Mesendoderm (in vitro differentiated cells): ENCODE measurements at places on chromosomes 3 and 15.

DNA sequence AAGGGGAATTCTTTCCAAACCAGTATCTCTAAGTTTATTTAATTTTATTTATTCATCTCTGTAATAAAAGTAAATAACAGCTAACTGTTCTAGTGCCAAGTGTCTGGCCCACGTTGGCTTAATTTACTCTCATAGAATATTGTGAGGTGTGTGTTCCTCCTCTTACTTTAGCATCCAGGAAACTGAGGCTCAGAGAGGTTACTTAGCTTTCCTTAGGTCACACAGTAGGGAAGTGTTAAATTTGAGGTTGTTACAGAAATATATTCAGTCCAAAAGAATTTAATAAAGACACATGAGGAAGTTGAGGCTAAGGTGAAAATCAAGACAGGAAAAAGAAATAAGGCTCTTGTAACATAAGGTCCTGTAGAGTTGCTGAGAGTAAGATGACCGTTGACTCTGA is 84.4 kb upstream of the MRPS22 start:
- DNase-seq = no peak

- peak; percentile 29 for DNase-seq
Measured at GRCh38 chr15:45149060-45149459, 19.3 kb downstream of the DUOX1 start.

DNA sequence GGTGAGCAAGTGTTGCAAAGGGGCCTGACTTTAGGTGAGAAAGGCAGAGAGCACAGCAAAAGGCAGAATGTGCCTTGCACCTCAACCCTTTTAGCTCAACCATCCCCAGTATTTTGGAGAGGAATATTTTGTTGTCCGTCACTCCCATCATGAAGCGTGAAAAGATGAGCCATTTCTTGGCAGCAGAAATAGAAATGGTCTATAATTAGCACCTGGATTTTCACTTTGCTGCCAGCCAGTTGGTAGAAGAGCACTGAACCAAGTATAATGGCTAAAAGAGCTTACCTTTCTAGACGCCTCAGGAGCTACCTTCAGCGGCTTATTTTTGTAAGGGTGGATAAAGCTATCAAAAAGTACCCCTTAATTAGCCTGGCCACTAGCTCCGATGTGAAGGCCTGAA is 406.7 kb downstream of the OCA2 start:
- no peak for DNase-seq

DNA sequence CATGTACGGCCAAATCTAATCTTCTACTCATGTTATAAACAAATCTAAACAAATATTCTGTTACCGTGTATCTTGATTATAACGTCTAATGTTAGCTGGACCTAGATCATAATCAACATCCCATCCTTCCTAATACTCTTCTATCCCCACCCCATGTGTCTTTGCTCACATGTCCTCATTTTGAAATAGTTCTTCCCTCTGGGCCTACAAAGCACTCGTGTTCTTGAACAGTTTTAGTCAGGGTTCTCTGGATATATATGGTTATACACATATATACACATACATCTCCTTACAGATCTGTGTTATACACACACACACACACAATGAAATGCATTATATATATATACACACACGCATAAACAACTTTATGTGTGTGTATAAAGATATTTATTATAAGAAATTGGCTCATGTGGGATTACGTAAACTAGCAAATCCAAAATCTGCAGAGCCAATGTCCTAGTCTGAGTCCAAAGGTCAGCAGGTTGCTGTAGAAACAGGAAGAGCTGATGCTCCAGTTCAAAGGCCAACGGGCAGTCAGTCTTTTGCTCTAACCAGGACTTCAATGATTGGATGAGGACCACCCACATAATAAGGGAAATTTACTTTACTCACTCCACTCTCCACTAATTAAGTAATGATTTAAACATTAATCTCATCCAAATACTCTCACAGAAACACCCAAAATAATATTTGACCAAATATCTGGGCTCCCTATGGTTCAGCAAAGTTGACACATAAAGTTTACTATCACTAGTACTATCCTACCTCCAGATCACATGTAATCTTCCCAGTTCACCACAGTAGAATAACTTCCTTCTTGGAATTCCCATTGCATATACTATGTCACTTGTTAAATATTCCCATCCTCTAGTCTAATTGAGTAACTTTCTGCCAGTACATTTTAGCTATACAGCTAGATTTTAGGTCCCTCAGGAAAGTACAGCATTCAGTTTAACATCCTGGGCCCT is 450.0 kb downstream of the ROBO1 start:
- no peak for DNase-seq

DNA sequence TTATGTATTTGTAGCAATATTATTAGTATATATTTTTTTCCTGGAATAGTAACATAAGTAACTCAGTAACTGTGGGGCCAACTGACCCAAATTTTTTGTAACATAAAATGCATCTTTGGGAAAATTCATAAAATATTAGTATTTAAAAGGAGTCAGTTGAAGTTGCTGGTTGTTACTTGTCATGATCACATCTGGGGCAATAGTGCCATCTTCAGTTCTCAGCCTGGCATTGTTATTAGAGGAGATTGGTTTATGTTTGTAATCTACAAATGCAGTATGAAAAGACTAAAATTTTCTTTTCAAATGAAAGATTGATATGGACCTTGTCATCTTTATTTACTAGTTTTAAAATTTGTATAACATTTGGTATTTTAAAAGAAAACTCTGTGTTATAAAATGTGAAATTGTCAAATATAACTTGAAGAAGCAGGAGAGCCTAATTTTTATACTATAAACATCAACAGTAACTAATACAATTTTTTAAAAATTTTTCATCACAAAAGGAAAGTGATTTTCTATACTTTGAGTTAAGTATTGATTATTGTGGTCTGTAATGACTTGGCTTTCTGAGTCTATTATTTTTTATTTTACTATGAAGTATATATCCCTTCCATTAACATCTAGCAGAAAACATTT is 38.8 kb upstream of the MLF1 start:
- peak; percentile 39 for DNase-seq

DNA sequence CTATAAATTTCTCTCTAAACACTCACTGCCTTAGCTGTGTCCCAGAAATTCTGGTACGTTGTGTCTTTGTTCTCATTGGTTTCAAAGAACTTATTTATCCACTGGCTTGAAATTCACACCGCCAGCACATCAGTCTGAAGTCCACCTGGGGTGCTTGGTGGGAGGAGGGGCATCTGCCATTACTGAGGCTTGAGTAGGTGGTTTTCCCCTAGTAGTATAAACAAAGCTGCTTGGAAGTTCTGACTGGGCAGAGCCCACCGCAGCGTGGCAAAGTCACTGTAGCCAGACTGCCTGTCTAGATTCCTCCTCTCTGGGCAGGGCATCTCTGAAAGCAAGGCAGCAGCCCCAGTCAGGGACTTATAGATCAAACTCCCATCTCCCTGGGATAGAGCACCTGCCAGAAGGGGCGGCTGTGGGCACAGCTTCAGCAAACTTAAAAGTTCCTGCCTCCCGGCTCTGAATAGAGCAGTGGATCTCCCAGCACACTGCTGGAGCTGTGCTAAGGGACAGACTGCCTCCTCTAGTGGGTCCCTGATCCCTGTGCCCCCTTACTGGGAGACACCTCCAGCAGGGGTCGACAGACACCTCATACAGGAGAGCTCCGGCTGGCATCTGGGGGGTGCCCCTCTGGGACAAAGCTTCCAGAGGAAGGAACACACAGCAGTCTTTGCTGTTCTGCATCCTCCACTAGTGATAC is 114.1 kb downstream of the SUCLG2 start:
- DNase-seq = no peak

DNA sequence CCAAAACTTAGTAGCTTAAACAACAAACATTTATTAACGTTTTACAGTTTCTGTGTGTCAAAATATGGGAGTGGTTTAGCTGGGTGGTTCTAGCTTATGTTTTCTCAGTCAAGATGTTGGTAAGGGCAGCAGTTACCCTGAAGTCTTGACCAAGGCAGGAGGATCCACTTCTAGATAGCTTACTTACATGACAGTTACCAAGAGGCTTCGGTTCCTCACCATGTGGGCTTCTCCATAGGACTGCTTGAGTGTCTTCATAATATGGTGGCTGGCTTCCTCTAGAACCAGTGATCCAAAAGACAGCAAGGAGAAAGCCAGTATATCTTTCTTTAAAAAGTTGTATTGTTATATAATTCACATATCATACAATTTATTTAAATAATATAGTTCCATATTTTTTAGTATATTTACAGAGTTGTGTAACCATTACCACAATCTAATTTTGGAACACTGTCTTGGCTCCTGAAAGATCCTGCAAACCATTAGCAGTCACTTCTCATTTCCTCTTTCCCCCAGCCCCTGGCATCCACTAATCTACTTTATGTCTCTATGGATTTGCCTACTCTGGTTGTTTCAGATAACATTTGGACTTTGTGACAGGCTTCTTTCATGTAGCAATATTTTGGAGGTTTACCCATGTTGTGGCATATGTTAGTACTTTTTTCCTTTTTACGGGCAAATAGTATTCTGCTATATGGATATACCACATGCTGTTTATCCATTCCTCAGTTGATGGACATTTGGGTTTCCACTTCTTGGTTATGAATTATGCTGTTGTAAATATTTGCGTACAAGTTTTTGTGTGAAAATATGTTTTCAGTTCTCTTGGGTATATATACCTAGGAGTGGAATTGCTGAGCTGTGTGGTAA is 33.3 kb downstream of the MAPK6 start:
- no peak for DNase-seq
